ENCODE measurements at places on chromosomes 3 and 15.

GRCh38 chr3:49805897-49806701, 3.0 kb downstream of the INKA1 start:
- no peak for DNase-seq

DNA sequence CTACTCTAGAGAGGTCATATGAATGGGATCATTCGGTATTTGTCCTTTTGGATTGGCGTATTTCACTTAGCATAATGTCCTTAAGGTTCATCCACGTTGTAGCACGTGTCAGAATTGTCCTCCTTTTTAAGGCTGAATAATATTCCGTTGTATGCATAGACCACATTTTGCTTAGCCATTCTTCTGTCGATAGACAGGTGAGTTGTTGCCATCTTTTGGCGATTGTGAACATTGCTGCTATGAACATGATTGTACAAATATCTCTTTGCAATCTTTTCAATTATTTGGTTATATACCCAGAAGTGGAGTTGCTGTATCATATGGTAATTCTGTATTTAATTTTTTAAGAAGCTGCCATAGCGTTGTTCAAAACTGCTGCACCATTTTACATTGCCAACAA, 52.4 kb upstream of the GOLGA8J start:
- no peak for DNase-seq

GRCh38 chr3:56787258-56787775, 14.4 kb downstream of the ARHGEF3 start:
- no peak for DNase-seq

DNA sequence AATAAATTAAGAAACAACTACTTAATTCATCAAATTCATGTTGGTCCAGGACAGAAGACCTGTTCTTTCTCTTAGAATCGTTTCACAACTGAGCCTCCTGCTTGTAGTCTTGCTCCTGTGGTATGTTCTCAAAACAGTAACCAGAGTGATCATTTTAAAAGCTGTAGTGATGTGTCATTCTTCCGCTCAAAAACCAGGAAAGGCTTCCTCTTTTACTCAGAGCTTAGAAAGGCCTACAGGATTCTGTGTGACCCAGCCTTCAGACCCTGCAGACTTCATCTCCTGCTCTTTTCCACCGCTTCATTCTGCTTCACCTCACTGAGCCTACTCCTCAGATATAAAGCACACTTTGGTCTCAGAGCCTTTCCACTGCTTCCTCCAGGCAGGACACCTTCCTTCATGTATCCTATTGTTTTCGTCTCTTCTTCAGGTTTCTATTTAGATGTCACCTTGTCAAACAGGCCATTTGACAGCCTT, 22.7 kb downstream of the ST6GAL1 start:
- DNase-seq, result no peak

DNA sequence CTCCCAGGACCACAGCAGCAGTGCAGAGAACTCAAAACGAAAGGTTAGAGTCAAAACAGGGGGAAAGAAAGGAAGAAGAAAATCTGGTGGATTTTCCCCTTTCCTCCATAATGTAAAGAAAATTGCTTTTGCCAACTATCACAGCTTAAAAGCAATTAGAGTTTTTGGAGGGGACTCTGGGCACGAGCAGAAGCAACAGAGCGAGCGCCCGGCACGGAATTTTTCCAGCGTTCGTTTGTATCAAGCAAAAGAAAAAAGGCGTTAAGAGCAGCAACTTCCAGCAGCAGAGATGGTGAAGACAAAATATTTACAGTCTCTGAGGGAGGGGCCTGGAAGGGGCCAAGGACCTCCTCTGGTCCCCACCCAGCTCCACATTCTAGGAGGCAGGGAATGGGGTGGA, 174.9 kb upstream of the LINGO1 start:
- no peak for DNase-seq

DNA sequence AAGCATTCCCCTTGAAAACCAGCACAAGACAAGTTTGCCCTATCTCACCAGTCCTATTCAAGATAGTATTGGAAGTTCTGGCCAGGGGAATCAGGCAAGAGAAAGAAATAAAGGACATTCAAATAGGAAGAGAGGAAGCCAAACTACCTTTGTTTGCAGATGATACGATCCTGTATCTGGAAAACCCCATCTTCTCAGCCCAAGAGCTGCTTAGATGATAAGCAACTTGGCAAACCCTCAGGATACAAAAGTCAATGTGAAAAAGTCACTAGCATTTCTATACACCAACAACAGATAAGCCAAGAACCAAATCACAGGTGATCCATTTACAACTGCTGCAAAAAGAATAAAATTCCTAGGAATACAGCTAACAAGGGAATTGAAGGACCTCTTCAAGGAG, 403.7 kb upstream of the AZI2 start:
- no peak for DNase-seq

DNA sequence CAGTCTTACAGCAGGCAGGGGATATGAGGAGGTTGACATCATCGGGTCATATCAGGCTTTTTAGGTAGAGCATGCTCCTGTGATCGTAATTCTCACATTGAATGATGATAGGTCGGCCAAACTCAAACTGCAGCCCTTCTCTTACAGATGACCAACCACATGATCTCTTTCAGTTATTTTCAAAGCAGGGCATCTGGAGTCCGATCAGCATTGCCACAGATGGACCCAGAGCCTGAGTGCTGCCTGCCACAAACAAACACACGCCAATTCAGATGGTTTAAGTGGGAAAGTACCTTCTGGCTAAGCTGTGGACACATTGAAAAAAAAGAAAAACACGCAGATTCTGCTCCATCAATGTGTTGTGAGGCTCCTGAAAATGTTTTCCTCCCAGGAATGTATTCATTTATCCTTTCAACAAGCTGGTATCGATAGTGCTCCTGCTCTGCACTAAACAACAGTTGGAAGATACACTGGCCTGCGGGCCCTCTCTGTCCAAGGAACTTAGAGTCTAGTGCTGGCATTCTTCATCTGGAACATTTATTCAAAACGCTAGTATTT, 31.2 kb downstream of the ARPP21 start:
- no peak for DNase-seq
